ENCODE measurements at places on chromosomes 1 and 21. TPM values are rescaled to one million over a fixed set of nuclear protein-coding genes. Genes with fewer than 3 reads are reported as not detected.

Gene FAM89A
- total RNA-seq: 0.13 TPM

Gene ALDH4A1
- total RNA-seq: 13.8 TPM

Gene MXRA8
- 0.54 TPM for total RNA-seq

Gene SMYD3
- 21.3 TPM for total RNA-seq

Gene HUNK
- total RNA-seq: not detected

Gene GNG4
- 0.11 TPM for total RNA-seq

Gene LENEP
- 0.40 TPM for total RNA-seq

Gene PAQR6
- 2.6 TPM for total RNA-seq

Gene ACOT11
- 0.72 TPM for total RNA-seq

Gene CELF3
- not detected for total RNA-seq

Gene RPF1
- total RNA-seq: 36.6 TPM

Gene SLC9C2
- not detected for total RNA-seq

Gene EPHB2
- 2.0 TPM for total RNA-seq

DNA sequence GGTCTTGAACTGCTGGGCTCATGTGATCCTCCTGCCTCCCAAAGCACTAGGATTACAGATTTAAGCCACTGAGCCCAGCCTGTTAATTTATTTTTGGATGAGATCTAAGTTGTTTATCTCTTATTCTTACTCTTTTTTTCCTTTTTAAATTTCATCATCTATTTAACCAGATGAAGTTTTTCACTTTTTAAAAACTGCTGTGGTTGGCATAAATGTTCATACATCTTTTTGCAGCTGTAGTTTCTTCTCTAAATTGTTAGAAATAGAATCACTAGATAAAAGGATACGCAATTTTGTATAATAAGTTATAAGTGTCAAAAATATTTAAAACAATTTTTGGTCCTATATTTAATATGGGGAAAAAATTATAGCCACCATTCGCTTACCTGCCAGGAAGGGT, 80.3 kb upstream of the GPR88 start:
- no peaks in the 10 kb centered on the region for H3K36me3 ChIP-seq
- no peak for DNase-seq
- no peak overlapping the region for H3K27ac ChIP-seq
- H3K27me3 ChIP-seq: no peaks in the 10 kb centered on the region

DNA sequence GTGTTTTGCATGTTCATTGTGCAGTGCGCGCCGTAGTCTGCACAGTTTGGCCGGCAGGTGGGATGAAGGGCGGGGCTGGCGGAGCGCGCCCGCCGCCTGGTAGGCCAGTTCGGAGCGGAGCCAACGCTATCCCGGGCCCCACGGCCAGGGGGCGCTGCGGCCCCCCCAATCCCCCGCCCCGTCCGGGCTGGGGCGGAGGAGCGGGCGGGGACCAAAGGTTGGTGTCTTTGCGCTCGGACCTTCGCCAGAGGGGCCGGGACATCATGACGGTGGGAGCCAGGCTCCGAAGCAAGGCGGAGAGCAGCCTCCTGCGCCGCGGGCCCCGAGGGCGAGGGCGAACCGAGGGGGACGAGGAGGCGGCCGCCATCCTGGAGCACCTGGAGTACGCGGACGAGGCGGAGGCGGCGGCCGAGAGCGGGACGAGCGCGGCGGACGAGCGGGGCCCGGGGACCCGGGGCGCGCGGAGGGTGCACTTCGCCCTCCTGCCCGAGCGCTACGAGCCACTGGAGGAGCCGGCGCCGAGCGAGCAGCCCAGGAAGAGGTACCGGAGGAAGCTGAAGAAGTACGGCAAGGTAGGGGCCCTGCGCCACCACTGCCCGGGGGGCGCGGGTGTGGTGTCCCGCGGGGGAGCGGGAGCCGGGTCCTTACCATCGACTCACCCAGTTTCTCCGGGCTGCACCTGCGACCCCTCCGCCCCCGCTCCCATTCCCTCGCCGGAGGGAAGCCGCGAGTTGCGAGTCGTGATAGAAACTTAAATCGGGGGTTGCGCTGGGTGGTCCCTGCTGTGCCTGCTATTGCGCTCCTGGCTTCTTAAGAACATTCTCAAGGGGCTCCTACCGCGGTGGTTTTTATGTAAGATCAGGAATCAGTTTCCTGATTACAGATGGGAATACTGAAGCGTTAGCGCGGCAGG, at the start of gene C1orf115:
TSS of gene C1orf115 (plus strand) at position 224 of the 913 bp plus-strand sequence. CDS start at position 264, 40 bp downstream.
- no peaks in the 10 kb centered on the region for H3K36me3 ChIP-seq
- H3K27ac ChIP-seq: no peak within 1 kb of the TSS
- no peaks in the 10 kb centered on the region for H3K27me3 ChIP-seq

DNA sequence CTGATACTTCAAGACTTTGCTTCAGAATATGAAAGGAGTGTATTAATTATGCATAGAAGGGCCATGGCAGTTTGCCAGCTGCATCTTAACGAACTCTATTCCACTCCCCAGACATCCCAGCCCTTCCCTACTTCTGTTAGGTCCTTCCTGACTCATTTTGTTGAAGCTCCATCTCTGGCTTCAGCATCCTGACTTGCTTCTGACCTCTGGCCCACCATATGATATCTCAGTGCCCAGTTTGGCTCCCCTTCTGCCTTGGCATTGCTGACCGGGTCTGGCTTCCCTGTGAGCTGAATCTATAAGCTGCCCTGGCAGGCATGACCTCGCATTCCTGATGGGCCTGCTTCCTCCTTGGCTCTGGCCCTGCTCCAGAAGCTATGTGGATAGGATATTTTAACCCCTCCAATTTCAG, 27.6 kb upstream of the ARHGAP29 start:
- DNase-seq: no peak
- H3K27ac ChIP-seq: no peak overlapping the region
- no peaks in the 10 kb centered on the region for H3K4me1 ChIP-seq
- H3K4me3 ChIP-seq: no peak overlapping the region
- H3K36me3 ChIP-seq: no peaks in the 10 kb centered on the region

DNA sequence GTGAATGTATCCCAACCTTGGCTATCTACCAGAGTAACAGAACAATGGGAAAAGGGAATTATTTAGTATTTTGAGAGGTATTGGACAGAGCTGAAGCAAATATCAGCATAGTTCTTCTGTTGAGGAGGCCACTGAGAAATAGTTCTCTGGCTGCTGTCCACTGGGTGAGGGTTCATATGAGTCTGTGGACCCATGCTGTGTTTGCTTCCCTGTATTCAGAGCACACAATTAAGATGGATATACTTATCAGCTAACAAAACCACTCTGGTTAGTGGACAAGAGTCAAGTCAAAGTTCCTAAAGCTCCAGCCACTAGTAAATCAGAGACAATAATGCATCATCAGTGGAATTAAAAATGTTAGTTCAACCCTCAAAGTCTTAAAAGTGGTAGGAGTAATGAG, 66.1 kb downstream of the RGS18 start:
- DNase-seq: no peak
- H3K4me1 ChIP-seq: no peaks in the 10 kb centered on the region
- H3K4me3 ChIP-seq: no peak overlapping the region
- no peaks in the 10 kb centered on the region for H3K27me3 ChIP-seq
- H3K36me3 ChIP-seq: no peaks in the 10 kb centered on the region
- H3K27ac ChIP-seq: no peak overlapping the region

DNA sequence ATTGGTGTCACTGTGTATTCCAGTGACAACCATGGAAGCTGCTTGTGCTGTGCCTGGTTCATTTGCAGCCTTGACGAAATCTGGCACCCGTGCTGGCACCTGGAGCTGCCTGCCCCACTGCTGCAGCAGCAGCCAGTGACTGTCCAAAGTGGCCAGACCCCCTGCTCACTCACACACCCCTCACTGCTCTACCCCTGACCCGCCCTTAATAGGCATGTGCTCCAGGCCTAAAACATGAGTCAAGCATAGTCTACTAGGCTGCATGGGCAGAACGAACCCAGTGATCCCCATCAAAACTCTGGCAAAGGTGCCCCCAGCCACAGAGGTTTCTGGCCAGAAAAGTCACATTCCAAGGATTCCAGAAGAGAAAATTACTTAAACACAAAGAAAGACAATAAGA, 7.7 kb downstream of the PRAMEF1 start:
- no peak overlapping the region for H3K27ac ChIP-seq
- H3K27me3 ChIP-seq: no peaks in the 10 kb centered on the region
- no peak overlapping the region for H3K4me3 ChIP-seq
- no peaks in the 10 kb centered on the region for H3K36me3 ChIP-seq
- DNase-seq: no peak

GRCh38 chr21:27292229-27292628, 325.3 kb upstream of the ADAMTS5 start:
- no peaks in the 10 kb centered on the region for H3K27me3 ChIP-seq
- no peak overlapping the region for H3K27ac ChIP-seq
- H3K36me3 ChIP-seq: no peaks in the 10 kb centered on the region
- no peak for DNase-seq

- no peaks in the 10 kb centered on the region for H3K4me1 ChIP-seq
- H3K27me3 ChIP-seq: no peaks in the 10 kb centered on the region
- peaks cover 74% of the 10 kb centered on the region for H3K36me3 ChIP-seq
- H3K27ac ChIP-seq: no peak overlapping the region
- no peak overlapping the region for H3K4me3 ChIP-seq
These were observed 53.4 kb downstream of the UBR4 start for GRCh38 chr1:19156676-19157075.

GRCh38 chr1:183209533-183210158, 23.6 kb downstream of the LAMC2 start:
- H3K4me3 ChIP-seq: no peak overlapping the region
- H3K27me3 ChIP-seq: no peaks in the 10 kb centered on the region
- no peak overlapping the region for H3K27ac ChIP-seq
- H3K36me3 ChIP-seq: no peaks in the 10 kb centered on the region
- no peak for DNase-seq

GRCh38 chr1:116934586-116935207, 25.0 kb downstream of the PTGFRN start:
- H3K27ac ChIP-seq: no peak overlapping the region
- no peaks in the 10 kb centered on the region for H3K36me3 ChIP-seq
- no peak for DNase-seq
- H3K4me3 ChIP-seq: no peak overlapping the region
- no peaks in the 10 kb centered on the region for H3K4me1 ChIP-seq
- no peaks in the 10 kb centered on the region for H3K27me3 ChIP-seq

DNA sequence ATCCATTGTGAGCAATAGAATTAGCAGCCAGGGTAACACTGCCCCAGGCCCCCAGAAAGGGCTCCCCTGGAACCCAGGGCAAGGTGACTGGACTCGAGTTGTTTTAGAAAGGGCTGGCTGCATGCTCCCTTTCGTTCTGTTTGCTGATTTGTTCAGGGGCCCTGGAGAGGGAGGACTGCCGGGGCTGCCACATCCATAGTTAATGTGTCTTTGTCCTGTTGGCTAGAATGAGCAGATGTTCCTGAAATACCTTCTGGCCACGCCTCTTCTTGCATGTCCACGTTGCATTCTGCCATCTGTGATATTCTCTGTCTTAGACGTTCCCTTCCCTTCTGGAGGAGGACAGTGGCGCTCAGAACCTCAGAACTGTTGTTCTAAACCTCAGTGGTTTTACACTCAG, 118.8 kb downstream of the AJAP1 start:
- H3K4me1 ChIP-seq: no peaks in the 10 kb centered on the region
- H3K27me3 ChIP-seq: no peaks in the 10 kb centered on the region
- H3K36me3 ChIP-seq: no peaks in the 10 kb centered on the region
- no peak overlapping the region for H3K4me3 ChIP-seq
- no peak for DNase-seq
- H3K27ac ChIP-seq: no peak overlapping the region

- DNase-seq: no peak
- H3K36me3 ChIP-seq: peaks cover 14% of the 10 kb centered on the region
- H3K4me1 ChIP-seq: peaks cover 90% of the 10 kb centered on the region
- H3K27me3 ChIP-seq: no peaks in the 10 kb centered on the region
- H3K27ac ChIP-seq: peak overlapping the region; percentile 40
These were observed 19.0 kb downstream of the SLC37A1 start for GRCh38 chr21:42532466-42533181.

DNA sequence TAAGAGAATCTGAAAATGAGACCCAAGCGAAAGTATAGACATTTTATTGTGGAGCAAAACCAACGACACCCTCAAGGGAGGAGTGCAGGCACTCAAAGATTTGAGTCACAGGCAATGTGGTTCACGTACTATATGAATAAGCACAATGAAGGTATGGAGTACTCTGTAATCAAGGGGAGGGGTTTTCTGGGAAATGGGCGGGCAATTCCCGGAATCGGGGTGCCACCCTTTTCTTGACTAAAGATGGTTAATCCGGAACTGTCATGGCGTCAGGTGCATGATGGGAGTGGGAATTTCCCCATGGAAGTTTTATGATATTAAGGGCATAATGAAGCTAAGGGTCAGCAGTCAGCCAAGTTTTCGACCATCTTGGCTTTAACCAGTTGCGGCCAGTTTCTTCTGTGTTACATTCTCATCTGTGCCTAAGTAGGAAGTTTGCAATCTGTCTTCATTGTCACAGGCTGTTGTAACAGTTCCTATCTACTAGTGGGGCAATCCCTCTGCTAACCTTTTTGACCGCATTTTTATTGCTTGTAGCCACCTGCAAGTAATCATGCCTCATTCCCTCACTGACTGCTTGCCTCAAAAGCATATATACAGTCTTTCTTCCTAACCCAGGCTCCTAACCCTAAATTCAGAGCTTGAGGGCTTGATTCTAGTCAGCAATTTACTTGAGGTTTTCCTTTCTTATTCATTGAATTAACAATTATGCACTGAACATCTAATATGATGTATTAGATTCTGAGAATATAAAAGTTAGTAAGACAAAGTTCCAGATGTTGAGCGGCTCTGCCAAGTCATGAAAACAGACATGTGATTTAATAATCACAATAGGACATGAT, 775 bp upstream of the AIM2 start:
- H3K36me3 ChIP-seq: no peaks in the 10 kb centered on the region
- peaks cover 11% of the 10 kb centered on the region for H3K4me1 ChIP-seq
- DNase-seq: peak; percentile 94

- no peak for DNase-seq
- H3K4me1 ChIP-seq: no peaks in the 10 kb centered on the region
- H3K36me3 ChIP-seq: no peaks in the 10 kb centered on the region
- H3K27ac ChIP-seq: no peak overlapping the region
These were observed 128.1 kb downstream of the SIK1 start for GRCh38 chr21:43298546-43299440.

GRCh38 chr1:13892671-13893325, 192.8 kb downstream of the PRDM2 start:
- no peak overlapping the region for H3K27ac ChIP-seq
- no peak for DNase-seq
- peaks cover 5% of the 10 kb centered on the region for H3K27me3 ChIP-seq
- H3K36me3 ChIP-seq: no peaks in the 10 kb centered on the region

- no peak overlapping the region for H3K27ac ChIP-seq
- H3K4me3 ChIP-seq: no peak overlapping the region
- H3K27me3 ChIP-seq: no peaks in the 10 kb centered on the region
- no peak for DNase-seq
- H3K4me1 ChIP-seq: peaks cover 13% of the 10 kb centered on the region
These were observed 98.2 kb downstream of the EPHB2 start for GRCh38 chr1:22808676-22809483.

- H3K4me3 ChIP-seq: no peak overlapping the region
- H3K36me3 ChIP-seq: no peaks in the 10 kb centered on the region
- no peaks in the 10 kb centered on the region for H3K27me3 ChIP-seq
- H3K4me1 ChIP-seq: no peaks in the 10 kb centered on the region
- no peak overlapping the region for H3K27ac ChIP-seq
These were observed 10.0 kb downstream of the WNT3A start for GRCh38 chr1:228016653-228017355.
